Activated T-cell treated with anti-CD3 and anti-CD28 coated beads, Interleukin-2, amount 50 U/mL, for 72 hours (primary cell): ENCODE measurements at places on chromosomes 6 and 20. TPM values are rescaled to one million over a fixed set of nuclear protein-coding genes. Genes with fewer than 3 reads are reported as not detected.

GRCh38 chr20:62696434-62696957 is 12.1 kb upstream of the NTSR1 start:
- H3K4me3 ChIP-seq: no peak overlapping the region
- H3K4me1 ChIP-seq: peaks cover 3% of the 10 kb centered on the region
- no peak for DNase-seq
- H3K27me3 ChIP-seq: peaks cover 6% of the 10 kb centered on the region
- H3K27ac ChIP-seq: no peak overlapping the region
- no peaks in the 10 kb centered on the region for H3K36me3 ChIP-seq

GRCh38 chr6:163955756-163956155 is 541.2 kb downstream of the QKI start:
- no peak overlapping the region for H3K4me3 ChIP-seq
- H3K36me3 ChIP-seq: no peaks in the 10 kb centered on the region
- DNase-seq: no peak
- H3K4me1 ChIP-seq: no peaks in the 10 kb centered on the region

GRCh38 chr20:25078662-25079061 is 3.3 kb downstream of the VSX1 start:
- H3K27me3 ChIP-seq: peaks cover 75% of the 10 kb centered on the region
- H3K4me1 ChIP-seq: peaks cover 33% of the 10 kb centered on the region
- no peak overlapping the region for H3K27ac ChIP-seq

GRCh38 chr6:40389254-40389653 is 197.9 kb downstream of the LRFN2 start:
- H3K36me3 ChIP-seq: no peaks in the 10 kb centered on the region
- no peak for DNase-seq
- H3K27me3 ChIP-seq: no peaks in the 10 kb centered on the region
- H3K27ac ChIP-seq: peak overlapping the region; percentile 58

BLTP3A gene
- total RNA-seq: 22.1 TPM

DNA sequence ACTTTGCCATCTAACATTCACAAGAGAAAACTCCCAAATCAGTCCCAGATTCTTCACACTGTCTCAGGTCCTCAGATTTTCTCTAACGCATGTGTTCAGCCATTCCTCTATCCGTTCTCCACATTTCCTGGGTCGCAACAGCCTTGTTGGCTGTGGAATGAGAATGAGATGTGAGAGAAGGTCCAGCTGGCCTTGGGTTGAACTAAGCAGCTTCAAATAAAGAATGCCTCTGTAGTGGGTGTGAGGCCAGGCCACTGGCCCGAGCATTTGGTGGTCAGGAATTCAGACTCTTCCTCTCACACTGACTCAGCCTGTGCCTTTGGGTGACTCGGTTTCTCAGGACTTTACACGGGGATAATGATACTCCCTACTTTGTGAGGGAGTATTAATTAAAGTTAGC is 73.8 kb upstream of the CCN6 start:
- H3K27me3 ChIP-seq: no peaks in the 10 kb centered on the region
- no peak overlapping the region for H3K27ac ChIP-seq
- no peaks in the 10 kb centered on the region for H3K36me3 ChIP-seq
- H3K4me1 ChIP-seq: peaks cover 88% of the 10 kb centered on the region
- no peak for DNase-seq

- no peaks in the 10 kb centered on the region for H3K36me3 ChIP-seq
- H3K4me1 ChIP-seq: no peaks in the 10 kb centered on the region
- no peaks in the 10 kb centered on the region for H3K27me3 ChIP-seq
- H3K27ac ChIP-seq: no peak overlapping the region
- H3K4me3 ChIP-seq: no peak overlapping the region
These were observed 31.5 kb upstream of the TGM2 start for GRCh38 chr20:38196592-38196991.

DNA sequence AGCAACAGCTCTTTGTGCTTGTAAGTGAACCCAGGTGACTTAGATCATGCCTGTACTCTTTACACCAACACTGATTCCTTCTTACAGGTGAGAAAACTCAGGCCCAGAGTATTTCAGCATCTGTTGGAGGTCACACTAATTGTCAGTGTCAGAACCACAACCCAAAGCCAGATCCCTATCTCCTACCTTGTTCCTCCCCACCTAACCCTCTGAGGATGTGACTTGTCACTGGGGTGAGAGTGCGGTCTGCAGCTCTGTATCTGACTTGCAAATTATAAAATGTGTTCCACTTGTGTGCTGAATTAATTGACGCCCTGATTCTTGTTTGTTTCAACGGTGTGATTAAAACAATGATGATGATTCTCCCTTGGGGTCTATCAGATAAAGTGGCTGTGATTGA is 232.5 kb upstream of the KCNG1 start:
- no peak overlapping the region for H3K4me3 ChIP-seq
- no peaks in the 10 kb centered on the region for H3K4me1 ChIP-seq
- H3K27ac ChIP-seq: no peak overlapping the region

BMP7 gene
- 0.39 TPM for total RNA-seq

GRCh38 chr6:41702771-41703494 is 32.5 kb downstream of the TFEB start:
- no peaks in the 10 kb centered on the region for H3K36me3 ChIP-seq
- H3K4me3 ChIP-seq: no peak overlapping the region
- DNase-seq: no peak
- H3K27me3 ChIP-seq: no peaks in the 10 kb centered on the region
- H3K4me1 ChIP-seq: peaks cover 27% of the 10 kb centered on the region

DNA sequence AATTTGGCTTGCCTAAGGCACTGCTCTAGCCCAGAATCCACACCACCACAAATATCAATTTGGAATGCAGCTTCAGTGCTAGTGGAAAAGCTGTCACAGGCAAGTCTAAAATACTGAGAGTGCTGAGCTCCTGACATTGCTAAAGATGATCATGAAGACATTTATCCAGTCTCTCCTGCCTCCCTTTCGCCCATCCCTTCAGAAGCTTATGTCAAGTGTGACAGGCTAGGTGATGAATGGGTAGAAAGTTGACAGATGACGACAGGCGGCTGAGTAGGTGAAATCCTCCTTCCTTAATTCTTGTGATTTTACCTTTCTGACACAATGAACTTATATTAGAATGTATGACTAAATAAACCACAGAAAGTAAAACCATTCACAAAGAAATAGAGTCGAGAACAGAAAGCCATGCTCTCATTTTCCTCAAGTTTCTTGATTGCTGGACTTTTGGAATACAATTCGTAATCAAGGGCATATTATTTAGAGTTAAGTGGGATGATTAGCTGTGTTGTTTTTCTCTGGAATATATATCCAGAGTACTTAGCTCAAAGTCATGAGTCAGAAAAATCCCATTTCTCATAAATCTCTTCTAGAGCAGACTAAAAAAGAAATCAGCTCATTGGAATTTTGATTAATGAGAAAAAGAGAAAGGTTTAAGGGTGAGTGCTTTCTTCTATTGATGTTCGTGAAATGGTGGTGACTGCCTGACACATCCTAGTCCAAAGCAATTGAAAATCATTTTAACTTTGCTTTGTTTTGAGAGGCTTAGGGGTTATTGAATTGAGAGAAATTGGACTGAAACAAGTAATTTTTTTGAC is 1228.2 kb upstream of the CITED2 start:
- H3K36me3 ChIP-seq: no peaks in the 10 kb centered on the region
- no peaks in the 10 kb centered on the region for H3K4me1 ChIP-seq
- peaks cover 10% of the 10 kb centered on the region for H3K27me3 ChIP-seq
- no peak overlapping the region for H3K4me3 ChIP-seq
- H3K27ac ChIP-seq: no peak overlapping the region
- DNase-seq: no peak

DNA sequence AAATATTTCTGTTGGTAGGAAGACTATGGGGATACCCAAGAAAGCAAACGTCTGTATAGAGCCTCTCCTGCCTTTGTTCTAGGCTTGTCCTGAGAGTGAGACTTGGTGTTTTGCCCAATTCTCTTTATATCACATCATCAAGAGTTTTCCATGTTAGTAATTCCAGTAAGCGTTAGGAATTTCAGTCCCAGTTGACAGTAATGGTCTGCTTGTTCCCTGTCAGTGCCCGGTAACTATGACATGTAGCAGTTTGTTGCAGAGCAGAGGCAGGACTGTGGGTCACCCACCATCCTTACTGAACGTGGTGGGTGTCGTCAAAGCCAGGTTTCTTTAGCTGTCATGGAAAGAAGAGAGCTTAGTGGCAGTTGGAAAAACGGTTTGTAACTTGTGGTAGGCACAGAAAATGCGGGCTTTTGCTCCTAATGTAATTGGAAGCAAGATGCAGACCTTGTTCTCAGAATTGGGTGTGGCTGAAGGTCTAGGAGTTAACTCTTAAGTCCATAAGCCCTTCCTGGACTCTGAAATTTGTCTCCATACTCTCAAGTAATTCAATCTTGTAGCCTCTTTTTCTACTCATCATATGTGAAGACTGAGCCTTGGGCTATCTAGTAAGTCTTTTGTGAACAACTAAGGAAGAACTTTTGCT is 188.8 kb downstream of the TMEM242 start:
- no peak for DNase-seq
- H3K4me1 ChIP-seq: peaks cover 28% of the 10 kb centered on the region
- no peaks in the 10 kb centered on the region for H3K27me3 ChIP-seq
- H3K4me3 ChIP-seq: no peak overlapping the region
- no peak overlapping the region for H3K27ac ChIP-seq

SAMD10 gene
- 77.0 TPM for total RNA-seq

CALHM4 gene
- not detected for total RNA-seq

DNA sequence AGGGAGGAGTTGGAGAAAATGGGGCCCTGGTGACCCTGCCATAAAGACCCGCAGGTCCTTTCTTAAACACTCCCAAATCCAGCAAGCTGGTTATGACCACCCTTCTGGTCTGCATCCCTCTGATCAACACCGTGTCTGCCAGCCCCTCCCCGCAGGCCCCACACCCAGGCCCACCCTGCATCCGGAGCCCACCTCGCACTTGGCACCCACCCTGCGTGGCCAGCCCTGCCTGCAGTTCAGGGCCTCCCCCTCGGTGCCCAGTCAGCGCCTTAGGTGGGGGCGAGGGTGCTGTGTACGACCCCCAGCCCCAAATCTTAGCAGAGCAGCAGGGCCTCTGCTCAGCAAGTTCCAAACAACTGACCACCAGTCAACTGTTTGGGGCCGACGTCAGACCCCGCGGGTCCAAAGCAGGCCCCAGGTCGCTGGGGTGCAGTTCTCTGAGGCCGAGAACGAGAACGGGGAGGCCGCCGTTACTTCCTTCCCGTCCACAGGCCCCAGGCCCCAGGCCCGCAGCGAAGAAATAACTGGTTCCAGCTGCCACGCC is 1.2 kb downstream of the ACSS1 start:
- no peak for DNase-seq
- H3K36me3 ChIP-seq: peaks cover 1% of the 10 kb centered on the region
- peaks cover 71% of the 10 kb centered on the region for H3K4me1 ChIP-seq

GRCh38 chr20:39264506-39265172 is 302.5 kb downstream of the DHX35 start:
- H3K27ac ChIP-seq: peak overlapping the region; percentile 55
- H3K4me3 ChIP-seq: no peak overlapping the region
- no peaks in the 10 kb centered on the region for H3K27me3 ChIP-seq
- no peaks in the 10 kb centered on the region for H3K4me1 ChIP-seq
- no peaks in the 10 kb centered on the region for H3K36me3 ChIP-seq

- H3K4me1 ChIP-seq: no peaks in the 10 kb centered on the region
- no peak for DNase-seq
- no peak overlapping the region for H3K27ac ChIP-seq
These were observed 602.3 kb downstream of the PTPRT start for GRCh38 chr20:42587427-42587826.
